ELR (cell line): ENCODE measurements at places on chromosomes 1 and 21.
A peak's percentile ranks its signal among the peaks of the same experiment; 100 is the strongest.

- no peak for DNase-seq
Measured at GRCh38 chr1:78721136-78721535, 71.5 kb downstream of the IFI44 start.

GRCh38 chr1:54006508-54006907 is 11.5 kb downstream of the LDLRAD1 start:
- no peak for DNase-seq

GRCh38 chr1:69252696-69253095 is 315.0 kb upstream of the LRRC7 start:
- DNase-seq, result no peak

GRCh38 chr1:41765152-41765551 is 153.6 kb downstream of the HIVEP3 start:
- no peak for DNase-seq

DNA sequence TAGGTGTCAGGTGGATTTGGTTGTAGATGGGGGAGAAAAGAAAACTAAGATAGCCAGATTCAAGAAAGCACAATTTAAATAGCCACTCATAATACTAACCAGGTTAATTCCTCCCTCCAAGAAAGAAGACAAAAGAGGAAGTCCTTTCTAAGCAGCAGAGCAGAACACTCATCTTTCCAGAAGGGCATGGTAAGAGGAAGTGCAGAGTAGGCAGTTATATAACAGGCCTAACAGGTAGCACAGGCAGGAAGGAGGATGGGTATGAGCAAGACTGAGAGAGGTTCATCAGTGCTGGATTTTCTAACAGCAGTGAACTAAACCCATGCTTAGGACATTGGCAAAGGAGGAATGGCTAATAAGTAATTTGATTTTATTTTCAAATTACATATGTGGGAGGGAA is 517.5 kb downstream of the PLPP3 start:
- no peak for DNase-seq

DNA sequence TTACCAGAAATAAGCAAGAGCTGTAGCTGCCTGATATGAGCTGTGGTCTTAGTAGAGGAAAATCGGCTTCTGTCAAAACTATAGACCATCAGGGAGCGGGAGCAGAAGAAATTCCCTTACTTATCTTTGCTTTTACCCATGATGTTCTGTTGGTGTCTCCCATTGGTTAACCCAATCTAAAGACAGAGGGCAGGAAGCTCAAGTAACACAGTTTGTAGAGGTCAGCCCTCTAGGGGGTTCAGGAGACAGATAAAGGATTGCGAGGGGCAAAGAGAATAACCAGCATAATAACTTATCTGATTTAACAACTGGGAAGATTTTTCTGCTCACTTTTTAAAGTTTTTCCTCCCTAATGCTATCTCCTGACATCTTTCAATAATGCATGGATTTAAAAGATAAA is 142.4 kb downstream of the NTMT2 start:
- no peak for DNase-seq

- no peak for DNase-seq
Measured at GRCh38 chr1:180208264-180208663, 21.8 kb upstream of the LHX4 start.

- DNase-seq, result peak; percentile 35
Measured at GRCh38 chr1:153509036-153509435, 26.8 kb downstream of the S100A6 start.

DNA sequence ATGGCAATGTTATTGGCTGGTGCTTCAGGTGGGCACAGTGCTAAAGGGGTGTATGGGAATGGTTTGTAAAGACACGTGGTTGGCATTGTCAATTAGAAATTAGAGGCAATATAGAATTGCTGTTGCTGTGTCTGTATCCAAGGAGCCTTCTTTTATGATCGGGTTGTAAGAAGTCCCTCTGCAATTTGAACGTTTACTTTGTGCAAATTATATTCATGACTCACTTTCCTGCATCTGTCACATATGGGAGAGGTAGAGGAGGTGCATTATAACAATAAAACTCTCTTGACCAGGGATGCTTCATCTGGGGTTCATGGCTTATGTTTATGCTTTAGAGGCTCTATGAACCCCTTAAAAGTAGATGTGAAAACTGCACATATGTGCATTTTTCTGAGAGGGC is 130.4 kb upstream of the DNAH14 start:
- peak; percentile 20 for DNase-seq

DNA sequence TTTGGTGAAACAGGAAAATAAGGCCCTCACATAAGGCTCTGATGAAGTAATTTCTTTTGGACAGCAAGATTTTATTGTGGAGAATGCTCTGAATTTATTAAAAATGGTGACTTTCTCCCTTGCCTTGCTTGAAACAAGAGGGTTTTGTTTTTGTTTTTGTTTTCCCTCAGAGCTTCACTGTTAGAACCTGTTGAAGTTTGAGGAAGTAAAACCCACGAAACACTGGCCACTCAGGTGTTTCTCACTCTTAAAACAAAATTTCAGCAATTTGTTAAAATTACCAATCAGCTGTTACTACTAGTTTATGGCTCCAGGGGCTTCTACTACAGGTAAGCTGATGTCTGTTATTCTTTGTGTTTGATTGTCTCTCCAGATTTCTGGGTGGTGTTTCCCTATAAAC is 112.6 kb upstream of the B3GALT2 start:
- DNase-seq, result no peak

DNA sequence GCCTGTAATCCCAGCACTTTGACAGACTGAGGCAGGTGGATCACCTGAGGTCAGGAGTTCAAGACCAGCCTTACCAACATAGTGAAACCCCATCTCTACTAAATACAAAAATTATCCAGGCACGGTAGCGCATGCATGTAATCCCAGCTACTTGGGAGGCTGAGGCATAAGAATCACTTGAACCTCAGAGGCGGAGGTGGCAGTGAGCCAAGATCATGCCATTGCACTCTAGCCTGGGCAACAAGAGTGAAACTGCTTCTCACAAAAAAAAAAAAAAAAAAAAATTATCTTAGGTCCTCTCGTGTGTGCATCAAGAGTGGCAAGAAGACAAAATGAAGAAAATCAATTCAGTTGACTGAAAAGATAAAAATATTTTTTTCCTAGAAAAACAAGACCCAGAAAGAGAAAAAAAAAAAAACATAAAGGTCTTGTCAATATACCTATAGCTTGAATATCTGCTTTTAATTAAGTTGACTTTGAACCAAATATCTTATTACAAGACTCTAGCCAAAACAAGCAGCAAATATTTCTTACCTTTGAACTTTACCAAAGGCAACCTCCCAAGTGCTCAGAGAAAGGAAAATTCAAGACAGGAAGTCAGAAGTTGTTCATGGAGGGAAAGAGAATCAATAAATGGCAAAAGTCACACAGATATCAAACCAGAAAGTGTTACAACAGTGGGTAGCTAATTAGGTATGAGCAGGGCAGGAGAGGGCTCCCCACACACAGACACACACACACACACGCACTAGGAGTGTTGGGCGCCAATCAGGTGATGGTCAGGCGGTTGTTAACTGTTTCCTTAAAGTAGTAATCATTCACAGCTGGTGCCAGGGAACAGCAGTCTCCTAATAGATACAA is 29.6 kb downstream of the ITLN2 start:
- no peak for DNase-seq

DNA sequence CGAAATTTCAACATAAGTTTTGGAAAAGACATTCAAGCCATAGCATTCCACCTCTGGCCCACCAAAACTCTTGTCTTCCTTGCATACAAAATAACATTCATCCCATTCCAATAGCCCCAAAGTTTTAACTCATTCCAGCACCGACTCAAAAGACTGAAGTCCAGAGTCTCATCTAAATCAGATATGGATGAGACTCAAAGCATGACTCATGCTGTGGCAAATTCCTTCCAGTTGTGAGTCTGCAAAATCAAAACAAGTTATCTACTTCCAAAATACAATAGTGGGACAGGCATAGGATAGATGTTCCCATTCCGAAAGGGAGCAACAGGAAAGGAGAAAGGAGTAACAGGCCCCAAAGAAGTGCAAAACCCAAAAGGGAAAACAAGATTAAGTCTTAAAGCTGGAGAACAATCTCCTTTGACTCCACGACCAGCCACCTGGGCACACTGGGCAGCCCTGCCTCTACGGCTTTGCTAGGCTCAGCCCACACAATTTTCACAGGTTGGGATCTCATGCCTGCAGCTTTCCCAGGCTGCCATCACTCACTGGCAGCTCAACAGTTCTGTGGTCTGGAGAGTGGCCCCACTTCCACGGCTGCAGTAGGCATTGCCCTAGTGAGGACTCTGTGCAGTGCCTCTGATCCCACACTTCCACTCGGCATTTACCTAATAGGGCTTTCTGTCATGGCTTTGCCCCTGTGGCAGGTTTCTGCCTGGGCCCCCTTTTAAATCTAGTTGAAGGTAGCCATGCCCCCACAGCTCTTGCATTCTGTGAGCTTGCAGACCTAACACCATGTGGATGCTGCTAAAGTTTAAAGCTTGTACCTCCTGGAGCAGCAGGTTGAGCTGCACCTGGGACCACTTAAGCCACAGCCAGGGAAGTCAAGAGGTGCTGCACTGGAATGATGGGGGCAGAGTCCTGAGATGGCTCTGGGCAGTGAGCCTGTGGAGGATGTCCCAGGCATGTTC is 51.0 kb downstream of the RUNX3 start:
- DNase-seq, result peak; percentile 57

DNA sequence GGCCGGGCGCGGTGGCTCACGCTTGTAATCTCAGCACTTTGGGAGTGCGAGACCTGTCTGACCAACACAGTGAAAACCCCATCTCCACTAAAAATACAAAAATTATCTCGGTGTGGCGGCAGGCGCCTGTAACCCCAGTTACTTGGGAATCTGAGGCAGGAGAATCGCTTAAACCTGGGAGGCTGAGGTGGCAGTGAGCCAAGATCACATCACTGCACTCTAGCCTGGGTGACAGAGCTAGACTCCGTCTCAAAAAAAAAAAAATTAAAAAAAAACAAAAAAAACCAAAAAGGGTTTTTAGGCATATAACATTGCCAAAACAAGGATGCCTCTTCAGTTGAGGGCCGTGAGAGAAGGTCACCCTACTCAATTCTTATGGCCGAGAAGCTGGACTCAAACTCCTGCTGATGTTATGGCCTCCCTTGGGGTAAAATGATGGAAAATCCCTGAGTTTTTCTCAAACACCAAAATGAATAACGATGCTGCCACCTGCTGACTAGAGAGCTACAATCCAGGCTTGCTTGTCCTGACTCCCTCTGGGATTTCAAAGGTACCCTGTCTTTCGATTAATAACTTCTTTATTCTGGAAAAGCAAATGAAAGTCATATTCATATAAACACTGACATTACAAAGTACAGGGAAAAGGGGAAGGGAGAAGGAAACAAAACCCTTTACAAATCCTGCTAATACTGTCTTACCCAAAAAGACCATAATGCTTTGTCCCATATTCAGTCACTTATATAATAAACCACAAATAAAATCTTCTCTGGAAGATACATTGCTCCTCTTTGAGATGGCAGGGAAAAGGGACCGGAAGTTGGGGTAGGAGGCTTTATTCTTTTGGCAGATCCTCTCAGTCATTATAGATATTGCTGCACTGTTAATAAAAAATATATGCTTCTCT is 10.7 kb downstream of the RAB42 start:
- peak; percentile 87 for DNase-seq

DNA sequence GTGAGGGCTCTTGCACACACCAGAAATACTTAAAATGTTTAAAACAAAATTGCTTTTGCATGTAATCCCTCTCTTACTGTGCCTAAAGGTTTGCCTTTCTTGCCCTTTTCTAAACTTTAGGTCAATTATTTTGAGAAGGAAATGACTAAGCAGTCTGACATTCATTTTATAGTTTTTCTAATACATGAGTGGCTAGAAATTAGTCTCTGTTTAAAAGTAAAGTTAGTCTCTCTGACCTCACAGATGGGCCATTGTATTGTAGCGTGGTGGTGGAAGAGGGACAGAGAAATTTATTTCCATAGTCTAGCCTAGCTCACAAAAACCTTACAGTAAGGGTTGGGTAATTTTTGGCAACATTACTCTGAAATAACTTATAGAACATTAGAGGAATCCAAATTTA is 3.6 kb upstream of the COL11A1 start:
- DNase-seq, result peak; percentile 61

DNA sequence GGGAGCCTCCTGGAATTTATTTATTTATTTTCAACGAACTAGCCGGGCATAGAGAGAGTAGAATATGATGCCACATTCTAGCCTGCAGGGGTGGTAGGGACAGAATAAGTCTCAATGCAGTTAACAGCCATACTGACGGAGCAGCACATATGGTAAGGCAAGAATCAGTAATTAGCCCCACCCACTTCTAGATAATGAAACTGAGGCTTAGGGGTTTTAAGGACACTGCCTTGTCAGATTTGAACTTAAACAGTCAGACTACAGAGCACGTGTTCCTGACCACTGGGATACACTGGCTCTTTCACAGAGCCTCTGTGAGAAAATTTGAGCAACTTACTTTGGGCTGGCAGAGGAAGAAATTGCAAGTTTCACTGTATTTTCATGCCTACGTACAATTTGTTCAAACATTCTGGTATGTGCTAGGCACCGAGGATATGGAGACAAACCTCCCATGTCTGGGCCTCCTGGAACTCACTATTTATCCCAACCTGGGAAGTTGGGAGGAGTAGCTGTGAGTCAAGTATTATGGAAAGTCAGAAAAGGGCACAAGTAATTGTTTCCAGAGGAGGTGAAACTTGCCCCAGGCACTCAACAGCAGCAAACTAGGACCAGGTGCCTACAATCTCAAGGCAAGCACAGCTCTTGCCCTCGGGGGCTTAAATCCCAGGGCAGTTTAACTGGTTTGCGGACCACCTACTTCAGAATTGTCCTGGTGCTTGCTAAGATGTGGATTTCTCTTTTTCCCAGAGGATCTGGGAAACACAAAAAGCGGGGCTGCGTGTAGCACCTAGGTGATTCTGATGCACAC is 1.6 kb upstream of the CLIC4 start:
- DNase-seq, result peak; percentile 68

GRCh38 chr1:32275424-32275823 is 16.5 kb upstream of the HDAC1 start:
- no peak for DNase-seq

- DNase-seq, result no peak
Measured at GRCh38 chr1:29903548-29904166, 667.3 kb downstream of the PTPRU start.

- DNase-seq, result no peak
Measured at GRCh38 chr1:215612391-215612790, 45.3 kb downstream of the KCTD3 start.

DNA sequence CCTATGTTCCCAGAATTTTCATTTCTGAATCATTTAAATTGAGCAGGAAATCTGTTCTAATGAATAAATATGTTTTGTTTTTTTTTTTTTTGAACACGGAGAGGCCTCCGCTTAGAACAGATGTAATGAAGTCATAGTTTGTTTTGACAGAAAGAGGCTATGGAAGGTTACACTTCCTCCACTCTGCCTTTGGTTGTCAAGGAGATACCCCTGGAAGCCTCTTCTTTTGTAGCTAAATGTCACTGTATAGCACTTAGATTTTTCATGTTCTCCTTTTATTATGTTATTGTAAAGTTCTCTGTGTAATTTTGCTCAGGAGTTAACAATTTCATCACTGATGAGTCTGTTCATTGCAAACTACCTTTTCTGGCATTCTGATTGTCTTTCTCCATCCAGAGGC is 22.7 kb upstream of the GNG12 start:
- no peak for DNase-seq

DNA sequence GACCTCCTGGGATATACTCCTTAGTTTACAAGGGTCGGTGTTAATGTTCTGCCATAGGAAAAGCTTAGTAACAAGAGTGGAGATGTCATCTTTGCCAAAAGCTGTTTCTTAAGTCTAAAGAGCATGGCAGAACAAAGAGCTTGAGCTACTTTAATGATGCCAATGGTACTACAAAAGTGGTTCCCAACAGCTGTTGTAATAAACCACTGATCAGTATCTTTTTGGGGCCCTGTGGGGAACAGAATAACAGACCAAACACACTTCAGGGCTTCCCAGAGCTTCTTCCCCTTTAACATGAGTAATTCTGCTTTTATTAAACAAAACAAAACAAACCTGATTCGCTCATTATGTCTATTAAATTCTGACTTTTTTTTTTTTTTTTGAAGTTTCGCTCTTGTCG is 116.3 kb downstream of the NCAM2 start:
- DNase-seq, result no peak
